RWPE1 (cell line): ENCODE measurements at places on chromosomes 11 and 22.

GRCh38 chr11:124756753-124757227 lies 4.7 kb upstream of the VSIG2 start:
- no peak for DNase-seq

DNA sequence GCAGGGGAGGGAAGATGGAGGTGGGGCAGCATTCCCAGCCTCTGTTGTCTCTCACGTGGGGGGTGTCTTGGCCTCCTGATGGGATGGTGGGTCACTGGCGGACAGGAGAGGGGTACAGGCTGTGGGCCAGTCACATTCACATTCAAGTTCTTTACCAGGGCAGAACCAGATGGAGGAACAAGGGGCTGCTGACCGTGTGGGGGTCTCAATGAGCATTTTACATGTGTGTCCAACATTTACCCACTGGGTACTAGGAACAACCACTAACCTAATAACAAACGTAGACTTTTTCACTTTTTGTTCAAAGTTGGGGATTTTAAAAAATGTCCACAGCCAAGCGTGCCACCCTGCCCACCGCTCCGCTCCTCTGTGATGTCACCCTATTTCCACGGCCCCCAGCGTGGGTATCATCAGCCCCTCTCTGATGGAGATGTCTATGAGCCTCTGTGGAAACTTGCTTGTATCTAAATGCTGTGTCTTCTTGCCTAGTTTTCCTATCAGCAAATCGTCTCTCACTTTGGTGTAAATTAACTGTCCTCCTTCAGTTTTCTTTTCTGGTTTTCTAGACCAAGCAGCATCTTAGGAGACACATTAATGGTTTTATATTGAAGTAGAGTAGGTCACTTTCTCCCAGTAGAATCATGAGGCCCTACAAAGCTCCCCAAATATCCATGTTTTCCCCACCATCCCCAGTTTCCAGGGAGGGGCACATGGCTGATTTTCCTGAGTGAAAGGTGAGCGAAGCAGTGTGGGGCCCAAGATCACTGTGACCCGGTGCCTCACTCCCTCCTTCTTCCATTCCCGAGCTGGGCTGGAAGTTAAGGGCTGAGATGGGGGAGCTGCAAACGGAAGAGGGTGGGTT lies 936.7 kb downstream of the BRD1 start:
- no peak for DNase-seq

GRCh38 chr11:17634776-17635550 lies 84.4 kb upstream of the MYOD1 start:
- DNase-seq = no peak

DNA sequence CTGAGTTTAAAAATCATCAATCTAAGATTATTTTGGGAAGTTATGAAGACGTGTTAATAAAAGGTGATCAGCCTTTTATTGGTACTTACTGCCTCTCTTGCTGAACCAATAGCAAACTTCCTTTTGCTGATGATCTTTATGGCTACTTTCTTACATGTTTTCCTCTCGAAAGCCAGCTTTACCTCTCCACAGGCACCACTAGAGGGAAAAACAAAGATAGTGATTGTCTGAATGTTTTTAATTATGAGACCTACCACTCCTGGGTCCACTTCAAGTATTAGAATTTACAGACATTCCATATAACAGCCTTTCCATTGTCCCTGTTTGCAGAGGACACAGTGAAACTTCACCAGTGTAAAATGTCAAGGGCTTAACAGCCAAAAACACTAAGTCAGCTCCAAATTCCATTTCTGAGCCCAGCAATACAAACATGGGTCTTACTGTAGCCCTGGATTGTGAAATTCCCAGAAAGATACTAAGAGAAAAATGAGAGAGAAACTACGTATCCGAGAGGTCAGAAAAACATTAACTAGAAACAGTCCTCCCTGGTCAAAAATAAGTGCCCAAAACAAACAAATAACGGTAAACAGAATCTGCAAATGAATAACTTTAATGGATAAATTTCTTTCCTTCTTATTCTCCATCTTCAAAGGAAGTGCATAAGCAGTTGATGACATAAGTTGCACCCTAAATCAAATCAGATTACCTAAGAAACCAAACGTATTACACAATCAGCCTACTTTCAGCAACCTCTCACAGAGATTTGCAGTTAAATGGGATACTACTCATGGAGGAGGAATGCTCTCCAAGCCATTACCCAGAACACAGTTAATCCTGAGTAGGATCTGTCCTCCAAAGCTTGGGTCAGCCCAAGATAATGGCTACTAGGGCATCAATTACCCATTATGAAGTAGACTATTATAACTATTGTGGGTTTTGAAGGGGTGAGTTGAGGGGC lies 29.5 kb downstream of the CHEK2 start:
- peak; percentile 59 for DNase-seq

DNA sequence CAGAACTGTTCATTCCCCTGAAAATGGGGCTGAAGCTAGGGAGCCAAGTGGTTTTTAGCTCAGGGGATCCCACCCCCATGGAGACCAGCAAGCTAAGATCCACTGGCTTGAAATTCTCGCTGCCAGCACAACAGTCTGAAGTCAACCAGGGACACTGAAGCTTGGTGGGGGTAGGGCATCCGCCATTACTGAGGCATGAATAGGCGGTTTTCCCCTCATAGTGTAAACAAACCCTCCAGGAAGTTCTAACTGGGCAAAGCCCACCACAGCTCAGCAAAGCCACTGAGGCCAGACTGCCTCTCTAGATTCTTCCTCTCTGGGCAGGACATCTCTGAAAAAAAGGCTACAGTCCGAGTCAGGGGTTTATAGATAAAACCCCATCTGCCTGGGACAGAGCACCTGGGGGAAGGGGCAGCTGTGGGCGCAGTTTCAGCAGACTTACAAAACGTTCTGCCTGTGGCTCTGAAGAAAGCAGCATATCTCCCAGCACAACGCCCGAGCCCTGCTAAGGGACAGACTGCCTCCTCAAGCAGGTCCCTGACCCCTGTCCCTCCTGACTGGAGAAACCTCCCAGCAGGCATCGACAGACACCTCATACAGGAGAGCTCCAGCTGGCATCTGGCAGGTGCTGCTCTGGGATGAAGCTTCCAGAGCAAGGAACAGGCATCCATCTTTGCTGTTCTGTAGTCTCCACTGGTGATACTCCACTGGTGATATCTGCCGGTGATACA lies 32.7 kb downstream of the GAB4 start:
- DNase-seq = no peak
